NCI-H187 treated with DMSO at 0.1 percent for 48 hours (cell line): ENCODE measurements at places on chromosomes 5 and 9.
A peak's percentile ranks its signal among the peaks of the same experiment; 100 is the strongest.

- DNase-seq = no peak
Observed at GRCh38 chr5:14061106-14061505, 82.0 kb upstream of the TRIO start.

GRCh38 chr9:103928442-103928841 is 165.7 kb upstream of the SMC2 start:
- DNase-seq = no peak

GRCh38 chr9:92934321-92934720 is 13.0 kb upstream of the FGD3 start:
- DNase-seq = no peak

GRCh38 chr9:134421888-134422287 is 95.6 kb downstream of the RXRA start:
- DNase-seq = no peak

DNA sequence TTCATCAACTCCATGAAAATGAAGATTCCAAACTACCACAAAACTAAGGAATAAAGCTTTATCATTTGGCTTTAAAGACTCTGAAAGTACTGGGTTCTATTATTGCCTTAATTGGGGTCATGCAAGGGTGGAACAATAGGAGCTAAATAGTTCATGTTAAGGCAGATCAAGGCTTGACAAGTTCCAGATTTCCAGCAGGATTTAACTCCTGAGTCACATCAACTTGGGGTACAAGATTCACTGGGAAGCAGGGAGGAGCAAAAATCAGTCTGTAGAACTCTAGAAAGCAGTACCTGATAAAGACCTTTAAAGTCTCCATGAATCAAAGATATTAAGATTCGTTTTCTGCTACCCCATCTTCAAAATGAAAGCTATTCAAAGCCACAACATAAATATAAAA is 41.9 kb upstream of the GLRX start:
- DNase-seq = no peak

GRCh38 chr5:52734557-52734956 is 53.2 kb upstream of the ITGA1 start:
- no peak for DNase-seq

- DNase-seq = no peak
Observed at GRCh38 chr9:104745852-104746251, 1.6 kb upstream of the NIPSNAP3A start.

- DNase-seq = no peak
Observed at GRCh38 chr9:78549711-78550110, 252.8 kb downstream of the PSAT1 start.

GRCh38 chr5:145385276-145385675 is 449.9 kb downstream of the PRELID2 start:
- no peak for DNase-seq

GRCh38 chr5:50744776-50745175 is 78.3 kb downstream of the PARP8 start:
- DNase-seq = no peak

DNA sequence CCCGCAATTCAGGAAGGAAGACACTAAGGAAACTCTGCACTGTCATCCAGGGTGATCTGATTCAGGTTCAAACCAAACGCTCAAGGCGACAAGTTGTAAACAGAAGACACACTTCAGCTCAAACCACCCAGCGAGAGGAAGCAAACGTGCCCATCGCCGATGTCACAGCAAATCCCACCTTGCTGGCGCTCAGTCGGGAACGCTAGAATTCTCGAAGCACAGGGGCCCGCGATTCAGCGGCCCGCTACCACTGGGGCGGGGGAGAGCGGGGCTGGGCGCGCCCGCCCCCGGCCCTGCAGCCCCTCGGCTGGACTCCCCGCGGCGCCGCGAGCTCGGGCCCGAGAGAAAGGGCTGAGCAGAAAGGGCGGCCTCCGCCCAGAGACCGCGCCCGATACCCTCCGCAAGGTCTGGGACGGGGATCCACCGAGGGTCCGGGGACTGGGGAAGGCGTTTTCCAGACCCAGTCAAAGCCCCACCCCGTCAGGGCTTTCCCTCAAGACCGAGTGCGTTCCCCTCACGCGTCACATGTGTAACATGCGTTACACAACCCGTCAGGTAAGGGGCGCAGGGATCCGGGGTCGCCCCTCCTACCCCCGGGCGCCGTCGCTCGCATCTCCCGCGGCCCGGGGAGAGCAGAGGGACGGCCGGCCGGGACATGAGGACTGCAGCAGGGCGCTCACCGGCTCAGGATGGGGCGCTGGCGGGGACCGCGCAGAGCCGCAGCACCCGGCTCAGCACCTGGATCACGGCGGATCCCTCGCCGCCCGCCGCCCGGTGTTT is 469 bp downstream of the AGTPBP1 start:
- no peak for DNase-seq

- DNase-seq = no peak
Observed at GRCh38 chr5:137115152-137115551, 384.0 kb downstream of the SPOCK1 start.

DNA sequence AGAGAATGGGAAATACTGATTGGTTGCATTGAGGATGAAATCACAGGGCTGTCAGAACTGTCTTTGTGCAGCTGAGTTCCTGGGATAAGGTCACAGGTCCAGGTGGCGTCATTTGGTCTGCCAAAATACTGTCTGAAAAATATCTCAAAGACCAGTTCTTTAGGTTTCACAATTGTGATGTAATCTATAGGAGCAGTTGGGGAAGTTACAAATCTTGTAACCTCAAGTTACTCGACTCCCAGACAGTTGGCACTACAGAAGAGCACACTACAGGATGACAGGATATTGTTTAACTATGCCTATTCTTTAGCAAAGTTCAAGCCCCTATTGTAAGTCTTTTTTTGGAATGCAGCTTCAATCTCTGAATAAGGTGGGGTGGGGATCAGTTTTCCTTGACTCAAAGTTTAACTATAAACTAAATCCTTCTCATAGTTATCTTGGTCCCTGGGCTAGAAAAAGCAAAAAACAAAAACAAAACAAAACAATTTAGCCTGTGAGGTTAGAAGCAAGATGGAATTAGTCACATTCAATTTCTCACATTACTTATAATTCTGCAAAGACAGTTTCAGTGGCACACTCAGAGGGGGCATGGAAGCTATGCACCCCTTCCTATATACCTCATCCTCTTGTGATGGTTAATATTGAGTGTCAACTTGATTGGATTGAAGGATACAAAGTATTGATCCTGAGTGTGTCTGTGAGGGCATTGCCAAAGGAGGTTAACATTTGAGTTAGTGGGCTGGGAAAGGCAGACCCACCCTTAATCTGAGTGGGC is 276.0 kb downstream of the AUH start:
- no peak for DNase-seq

DNA sequence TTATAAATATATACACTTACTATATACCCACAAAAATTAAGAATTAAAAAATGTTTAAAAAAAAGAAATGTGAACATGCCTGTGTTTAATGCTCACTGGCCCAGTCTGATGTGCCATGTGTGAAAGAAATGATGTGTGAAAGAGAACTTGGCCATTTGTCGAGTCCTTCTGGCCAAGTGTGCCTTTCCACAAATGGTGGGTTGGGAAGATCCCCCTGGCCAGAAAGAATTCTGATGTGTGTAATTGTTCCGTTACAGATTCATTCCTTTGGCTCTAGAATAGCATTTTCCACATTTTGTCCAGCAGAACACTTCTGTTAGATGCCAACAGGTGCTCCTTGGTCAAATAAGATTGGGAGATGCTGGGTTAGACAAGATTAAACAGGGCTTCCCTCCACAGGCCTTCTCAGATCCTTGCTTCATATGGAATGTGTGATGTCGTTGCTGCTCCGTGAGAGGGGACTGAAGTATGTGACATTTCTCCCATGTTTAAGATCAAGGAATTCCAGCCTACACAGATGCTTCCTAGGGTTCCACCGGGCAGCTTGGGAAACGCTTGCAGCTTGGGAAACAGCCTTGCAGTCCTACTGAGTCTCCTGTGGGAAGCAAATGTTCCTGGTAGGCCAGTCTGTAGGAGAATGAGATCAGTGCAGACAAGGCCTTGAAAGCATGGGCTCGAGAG is 32.1 kb downstream of the GDNF start:
- no peak for DNase-seq

DNA sequence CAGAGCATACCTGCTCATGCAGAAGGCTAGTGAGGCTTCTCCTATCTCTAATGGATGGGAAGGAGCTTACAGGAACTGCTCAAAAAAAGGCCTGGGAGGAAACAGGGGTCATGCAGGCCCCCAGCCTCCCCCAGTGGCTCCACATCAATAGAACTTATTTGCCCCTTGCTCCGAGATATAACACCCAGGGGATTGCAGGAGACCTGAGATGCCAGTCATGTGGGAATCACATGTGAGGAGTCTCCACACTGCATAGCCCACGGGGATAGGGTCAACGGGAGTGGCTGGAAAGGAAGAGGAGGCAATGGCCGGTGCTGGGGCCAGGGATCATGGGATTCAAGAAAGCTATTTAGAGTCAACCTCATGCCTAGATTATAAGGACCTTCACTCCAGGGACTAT is 76.2 kb downstream of the NRG2 start:
- DNase-seq = no peak

DNA sequence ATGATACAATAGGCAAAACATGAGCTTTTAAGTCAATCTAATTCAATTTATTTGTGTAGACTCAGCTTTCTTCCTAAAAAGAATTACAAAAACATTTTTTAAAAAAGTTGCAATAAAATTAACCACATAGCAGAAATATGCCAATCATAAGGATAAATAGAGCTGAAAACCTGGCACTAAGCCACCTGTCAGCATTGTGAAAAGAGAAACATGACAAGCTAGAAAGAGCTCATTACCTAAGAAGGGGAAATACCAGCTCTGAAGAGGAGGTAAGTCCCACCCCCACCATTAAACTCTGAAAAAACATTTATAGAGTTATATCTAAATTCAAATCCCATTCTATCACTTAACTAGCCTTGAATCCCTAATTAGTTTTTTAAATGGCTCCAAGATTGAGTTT is 372.9 kb downstream of the OSTF1 start:
- no peak for DNase-seq

DNA sequence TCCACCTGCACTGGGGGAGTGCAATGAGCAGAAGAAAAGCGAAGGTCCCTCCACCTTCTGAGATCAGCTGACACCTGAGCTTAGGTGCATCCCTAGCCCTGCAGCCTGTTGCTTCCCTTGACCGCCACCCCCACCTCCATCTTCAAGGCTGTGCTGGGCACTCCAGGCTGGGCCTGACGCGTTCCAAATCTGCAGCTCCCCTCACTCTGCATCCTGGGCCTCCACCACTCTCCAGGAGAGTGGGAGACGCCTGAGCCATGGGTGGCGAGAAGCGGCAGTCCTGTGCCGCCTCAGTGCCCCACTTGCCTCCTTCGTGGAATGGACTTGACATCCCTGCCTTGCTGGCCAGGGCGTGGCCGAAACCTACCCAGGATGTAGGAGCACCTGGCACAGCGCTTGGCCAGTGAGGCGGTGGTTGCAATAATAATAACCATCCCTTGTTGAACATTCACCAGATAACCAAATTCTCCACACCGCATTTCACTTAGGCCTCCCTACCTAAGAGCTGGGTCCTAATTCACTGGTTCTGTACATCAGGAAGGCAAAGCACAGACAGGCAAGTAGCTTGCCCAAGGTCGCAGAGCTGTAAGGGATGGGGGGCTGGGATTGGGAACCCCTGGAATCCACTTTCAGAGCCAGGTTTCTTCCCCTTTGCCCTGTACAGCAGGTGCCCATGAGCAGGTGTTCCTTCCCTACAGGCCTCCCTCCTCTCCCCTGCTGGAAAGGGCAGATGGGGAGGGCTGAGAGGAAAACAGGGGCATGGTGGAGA is 11.7 kb downstream of the B4GALT7 start:
- no peak for DNase-seq

DNA sequence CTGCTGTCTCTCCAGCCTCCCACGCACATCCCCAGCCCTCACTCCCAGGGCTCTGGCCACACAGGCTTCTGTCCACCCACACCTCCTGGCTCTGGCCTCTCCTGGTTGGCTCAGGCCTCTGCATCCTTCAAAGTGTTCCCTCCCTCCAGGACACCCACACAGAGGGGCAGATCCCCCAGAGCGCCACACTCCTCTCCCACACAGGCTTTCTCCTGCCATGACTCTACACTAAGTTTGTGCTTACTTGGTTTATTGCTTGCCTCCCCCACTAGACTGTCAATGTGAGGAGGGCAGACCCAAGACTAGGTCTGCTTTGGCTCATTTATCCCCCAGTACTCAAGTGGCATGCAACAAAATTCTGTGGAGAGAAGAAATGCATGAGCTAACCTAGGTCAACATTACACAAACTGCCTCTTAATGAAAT is 67.0 kb upstream of the SPOCK1 start:
- no peak for DNase-seq

- DNase-seq = no peak
Observed at GRCh38 chr5:77438071-77438470, 54.0 kb downstream of the WDR41 start.

GRCh38 chr5:42583322-42583721 is 160.1 kb downstream of the GHR start:
- DNase-seq = no peak

DNA sequence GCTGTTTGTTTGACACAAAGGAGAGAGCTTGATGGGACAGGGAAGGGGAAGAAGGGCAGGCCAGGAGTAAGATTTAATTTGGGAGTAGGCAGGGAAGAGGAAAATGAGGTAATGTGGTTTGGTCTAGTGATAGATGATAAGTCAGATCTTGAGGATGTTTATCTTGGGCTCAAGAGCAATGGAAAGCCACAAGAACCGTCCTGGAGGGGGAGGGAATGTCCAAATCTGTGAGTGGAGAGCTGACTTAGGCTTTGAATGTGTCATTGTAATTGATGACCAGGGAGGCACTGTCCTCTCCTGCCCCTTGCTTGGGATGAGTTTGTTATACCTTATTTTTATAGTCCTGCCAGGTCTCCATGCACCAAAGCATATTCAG is 37.5 kb downstream of the MAMDC2 start:
- DNase-seq = peak; percentile 1

- DNase-seq = no peak
Observed at GRCh38 chr5:168420461-168420860, 65.8 kb upstream of the RARS1 start.

DNA sequence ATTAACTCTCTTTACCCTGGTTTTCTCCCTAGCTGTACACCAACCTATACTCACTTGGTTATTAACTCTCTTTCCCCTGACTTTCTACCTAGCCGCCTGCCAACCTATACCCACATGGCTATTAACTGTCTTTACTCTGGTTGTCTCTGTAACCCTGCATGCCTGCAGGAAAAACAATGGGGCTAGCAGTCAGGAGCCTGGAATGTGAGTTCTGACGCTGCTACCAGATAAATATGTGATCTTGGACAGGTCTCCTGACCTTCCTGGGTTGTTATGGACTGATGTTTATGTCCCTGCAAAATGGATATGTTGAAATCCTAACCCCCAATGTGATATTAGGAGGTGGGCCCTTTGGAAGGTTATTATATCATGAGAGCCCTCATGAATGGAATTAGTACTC is 119.2 kb downstream of the SMARCA2 start:
- DNase-seq = no peak

- no peak for DNase-seq
Observed at GRCh38 chr5:149930749-149931574, 13.6 kb downstream of the PDE6A start.

GRCh38 chr5:158640593-158640980 is 459.1 kb downstream of the EBF1 start:
- no peak for DNase-seq

GRCh38 chr9:13648676-13649075 is 369.2 kb upstream of the MPDZ start:
- no peak for DNase-seq

GRCh38 chr9:33475357-33475756 is 1.6 kb upstream of the NOL6 start:
- DNase-seq = no peak
